ENCODE measurements at places on chromosomes 2 and 18.

DNA sequence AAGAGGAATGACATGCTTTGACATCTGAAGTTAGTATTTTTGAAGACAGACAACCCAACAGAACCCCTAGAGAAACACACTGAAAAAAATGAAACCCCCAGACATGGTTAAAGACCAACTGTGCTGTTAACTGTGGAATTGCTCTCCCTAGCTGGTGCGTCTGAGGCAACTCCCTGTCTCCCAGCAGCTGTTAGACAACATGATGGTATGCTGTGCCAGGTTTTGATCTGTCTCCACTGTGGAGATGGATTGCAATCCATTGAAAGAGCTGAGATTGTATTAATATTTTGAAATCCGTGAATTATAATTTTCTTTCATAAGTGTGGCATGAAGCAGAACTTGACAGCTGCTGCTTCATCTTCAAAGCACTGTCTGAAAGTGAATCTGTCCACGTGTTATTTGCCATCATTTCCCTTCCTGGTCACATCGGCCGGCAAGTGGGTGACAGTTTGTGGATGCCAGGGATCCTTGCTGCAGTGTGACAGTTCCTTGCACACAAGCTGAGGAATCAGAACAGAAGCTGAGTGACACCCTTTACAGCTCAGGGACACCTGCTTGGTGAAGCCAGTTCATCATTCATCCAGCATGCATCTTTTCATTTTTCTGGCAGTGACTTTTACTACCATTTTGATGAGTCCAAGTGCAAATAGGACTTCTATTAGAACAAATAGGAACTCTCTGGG lies 58.2 kb upstream of the ACSL3 start:
- DNase-seq = no peak

DNA sequence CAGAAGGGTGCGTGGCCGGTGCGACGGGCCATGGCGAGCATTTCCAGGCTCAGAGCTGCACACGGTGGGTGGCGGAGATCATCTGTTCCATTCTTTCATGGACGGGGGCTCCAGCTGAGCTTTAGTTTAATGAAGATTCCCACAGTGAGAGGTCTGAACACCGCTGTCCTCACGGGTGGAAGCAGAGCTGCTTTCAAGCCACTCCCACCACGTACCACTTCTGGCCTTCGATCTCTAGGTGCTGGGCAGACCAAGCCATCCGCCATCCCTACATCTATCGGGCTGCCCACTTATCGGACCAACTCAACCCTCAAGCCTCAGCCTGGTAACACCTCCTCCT lies 18.5 kb downstream of the GPR35 start:
- DNase-seq = no peak

DNA sequence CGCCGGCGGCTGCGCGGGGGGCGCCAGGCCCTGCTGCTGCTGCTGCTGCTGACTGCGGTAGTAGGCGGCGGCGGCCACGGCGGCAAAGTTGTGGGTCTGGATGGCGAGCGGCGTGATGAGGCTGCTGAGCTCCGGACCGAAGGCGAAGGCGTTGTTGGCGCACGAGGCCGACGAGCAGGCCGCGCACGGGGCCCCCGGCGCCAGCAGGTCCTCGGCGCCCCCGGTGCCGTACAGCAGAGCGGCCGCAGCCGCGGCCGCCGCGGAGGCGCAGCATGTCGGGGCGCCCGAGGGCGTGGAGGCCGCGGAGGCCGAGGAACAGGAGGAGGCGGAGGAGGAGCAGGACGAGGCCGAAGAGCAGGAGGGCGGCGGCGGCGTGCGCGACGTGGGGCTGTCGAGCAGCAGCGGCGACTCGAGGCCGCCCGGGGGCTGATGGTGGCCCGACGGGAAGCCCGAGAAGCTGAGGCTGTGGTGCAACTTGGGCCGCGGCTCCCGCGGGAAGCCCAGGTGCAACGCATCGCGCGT lies 1.8 kb downstream of the ZFP36L2 start:
- no peak for DNase-seq

DNA sequence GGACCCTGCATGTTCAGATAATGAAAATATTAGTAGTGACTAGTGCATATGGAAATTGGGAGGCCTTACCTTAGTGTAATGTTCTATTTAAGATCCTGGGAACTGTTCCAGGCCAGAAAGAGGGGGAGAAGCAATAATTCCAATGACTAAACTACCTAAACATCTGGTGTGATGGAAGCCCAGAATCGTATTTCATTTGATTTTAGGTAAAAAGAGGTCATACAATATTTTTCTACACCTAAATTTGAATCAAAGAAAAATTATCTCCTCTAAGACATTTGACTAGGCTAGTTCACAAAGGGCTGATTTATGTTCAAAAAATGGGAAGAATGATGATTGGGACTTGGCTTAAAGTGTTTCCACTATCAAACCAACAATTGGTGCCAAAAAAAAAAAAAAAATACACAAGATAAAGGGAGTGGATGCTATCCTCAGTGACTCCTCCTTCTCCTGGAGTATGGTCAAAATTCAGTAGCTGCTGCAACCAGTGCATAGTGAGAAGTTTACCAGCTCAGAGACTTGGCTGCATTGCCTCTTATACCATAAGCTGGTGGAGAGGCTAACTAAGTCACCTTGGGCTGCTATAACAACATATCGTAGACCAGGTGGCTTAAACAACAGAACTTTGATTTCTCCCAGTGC lies 1038.3 kb upstream of the ACVR2A start:
- DNase-seq = no peak

- DNase-seq = no peak
These were observed 69.0 kb downstream of the KLHL29 start for GRCh38 chr2:23453836-23454460.

GRCh38 chr2:217979151-217979811 lies 23.5 kb downstream of the TNS1 start:
- DNase-seq = no peak

GRCh38 chr2:68103709-68104055 lies 40.9 kb upstream of the C1D start:
- no peak for DNase-seq

Measured in NCI-H748 treated with DMSO at 0.1 percent for 48 hours (cell line).